Muscle of leg (tissue), 16 donors: ENCODE measurements at places on chromosomes 6 and 20. TPM values are rescaled to one million over a fixed set of nuclear protein-coding genes. Genes with fewer than 3 reads are reported as not detected.
A peak's percentile ranks its signal among the peaks of the same experiment; 100 is the strongest.

GRCh38 chr6:17725083-17725482 lies 18.4 kb upstream of the NUP153 start:
- peak; percentile 70 for DNase-seq

- DNase-seq: peak; percentile 72
Observed at GRCh38 chr20:50674138-50674825, 17.1 kb downstream of the RIPOR3 start.

DNA sequence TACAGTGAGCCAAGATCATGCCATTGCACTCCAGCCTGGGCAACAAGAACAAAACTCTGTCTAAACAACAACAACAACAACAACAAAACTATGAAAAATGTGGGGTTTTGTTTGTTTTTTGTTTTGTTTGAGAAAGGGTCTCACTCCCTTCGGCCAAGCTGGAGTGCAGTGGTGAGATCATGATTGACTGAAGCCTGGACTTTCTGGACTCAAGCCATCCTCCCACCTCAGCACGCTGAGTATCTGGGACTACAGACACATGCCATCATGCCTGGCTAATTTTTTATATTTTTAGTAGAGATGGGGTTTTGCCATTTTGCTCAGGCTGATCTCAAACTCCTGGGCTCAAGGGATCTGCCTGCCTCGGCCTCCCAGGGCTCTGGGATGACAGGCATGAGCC lies 2.8 kb upstream of the MYLIP start:
- no peak for DNase-seq

GRCh38 chr6:127458817-127459216 lies 372 bp downstream of the KIAA0408 start:
- peak; percentile 93 for DNase-seq

DNA sequence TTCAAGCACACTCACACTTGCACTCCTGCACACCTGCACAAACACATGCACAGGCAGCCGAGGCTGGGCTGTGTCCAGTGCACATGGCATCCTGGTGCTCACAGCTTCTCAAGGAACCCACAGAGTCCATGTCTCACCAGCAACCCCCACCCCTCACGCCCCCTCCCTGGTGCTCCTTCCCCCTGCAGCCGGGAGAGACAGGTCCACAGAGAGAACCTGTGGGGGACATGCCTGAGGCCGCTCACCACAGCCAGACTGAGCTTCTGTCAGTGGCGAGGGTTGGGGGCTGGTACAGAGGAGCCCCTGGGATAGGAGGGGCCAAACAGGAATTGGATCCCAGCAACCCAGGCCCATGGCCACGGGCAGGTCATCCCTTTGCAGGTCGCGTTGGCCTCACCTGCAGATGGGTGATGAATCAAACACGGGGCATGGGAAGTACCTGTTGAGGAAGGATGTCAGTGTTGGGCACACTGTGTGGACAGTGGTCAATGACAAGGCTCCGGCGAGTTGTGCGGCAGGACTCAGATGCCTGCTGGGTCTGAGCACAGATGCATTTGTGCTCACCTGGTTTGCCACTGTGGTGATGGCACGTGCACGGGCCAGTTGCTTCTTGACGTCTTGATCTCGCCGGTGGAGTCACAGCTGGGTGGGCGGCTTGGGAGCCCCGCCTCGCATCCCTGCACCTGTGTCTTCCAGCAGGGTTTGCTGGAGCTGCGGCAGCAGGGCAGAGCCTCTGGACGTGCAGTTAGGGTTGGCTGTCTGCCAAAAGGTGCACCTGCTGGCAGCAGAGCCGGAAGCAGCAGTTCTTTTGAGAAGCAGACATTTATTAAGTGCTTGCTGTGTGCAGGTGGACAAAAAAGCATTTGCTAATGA lies 113.0 kb downstream of the ERMARD start:
- DNase-seq: no peak

GRCh38 chr6:65680232-65680631 lies 26.8 kb downstream of the EYS start:
- DNase-seq: no peak

DNA sequence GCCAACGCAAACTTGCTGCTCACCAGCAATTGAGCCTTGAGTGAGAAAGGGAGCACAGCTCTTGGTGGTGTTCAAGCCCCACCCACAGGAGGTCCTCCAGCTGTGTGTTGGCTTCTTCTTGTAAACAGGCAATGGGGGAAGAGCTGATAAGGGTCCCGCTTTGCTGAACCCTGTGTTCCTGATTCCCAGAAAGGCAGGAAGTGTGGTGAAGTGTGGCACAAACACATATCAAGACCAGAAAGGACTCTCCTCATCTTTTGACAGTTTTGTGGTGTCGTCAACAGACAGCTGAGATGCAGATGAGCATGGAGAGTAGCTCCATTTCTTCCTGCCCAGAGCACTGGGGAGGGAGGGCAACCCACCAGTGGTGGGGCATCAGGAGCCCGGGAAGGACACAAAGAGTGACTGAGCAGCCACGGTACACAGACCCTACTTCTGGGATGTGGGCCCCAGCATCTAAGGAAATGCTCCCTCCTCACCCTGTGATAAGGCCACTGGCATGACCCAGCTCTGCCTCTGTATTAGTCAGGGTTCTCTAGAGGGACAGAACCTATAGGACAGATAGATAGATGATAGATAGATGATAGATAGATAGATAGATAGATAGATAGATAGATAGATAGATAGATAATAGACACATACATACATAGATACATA lies 188.9 kb upstream of the TAB2 start:
- DNase-seq: no peak

- DNase-seq: no peak
Observed at GRCh38 chr6:7439228-7439627, 49.6 kb downstream of the RIOK1 start.

DNA sequence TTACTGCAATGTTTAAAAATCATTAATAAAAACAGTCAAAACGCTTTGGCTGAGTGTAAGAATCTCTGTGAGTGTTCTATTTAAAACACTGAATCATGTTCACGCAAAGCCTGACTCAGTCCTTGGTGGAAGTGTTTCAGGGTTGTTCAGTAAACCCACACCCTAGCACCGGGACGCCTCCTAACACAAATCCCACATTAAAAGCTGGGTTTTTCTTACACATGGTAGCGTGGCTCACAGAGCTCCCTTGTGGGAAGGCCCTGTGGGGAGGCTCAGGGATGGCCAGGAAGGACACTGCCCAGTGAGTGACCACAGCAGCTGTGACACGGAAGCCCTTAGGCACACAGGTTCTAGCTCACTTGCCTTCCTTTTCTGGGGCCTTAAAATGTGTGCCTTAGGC lies 80.2 kb downstream of the GMPR start:
- peak; percentile 41 for DNase-seq

- DNase-seq: peak; percentile 72
Observed at GRCh38 chr6:408599-409102, 17.1 kb downstream of the IRF4 start.

The LTA gene
- total RNA-seq: 0.04 TPM

The SYNGAP1 gene
- 4.5 TPM for total RNA-seq

The RIN2 gene
- 26.0 TPM for total RNA-seq

The CST5 gene
- total RNA-seq: not detected

The RIPPLY2 gene
- not detected for total RNA-seq

The RSPH9 gene
- 0.49 TPM for total RNA-seq
